ENCODE measurements at places on chromosomes 3 and 15. TPM values are rescaled to one million over a fixed set of nuclear protein-coding genes. Genes with fewer than 3 reads are reported as not detected.
A peak's percentile ranks its signal among the peaks of the same experiment; 100 is the strongest.

GRCh38 chr3:141288336-141288990, 56.8 kb downstream of the PXYLP1 start:
- no peak for DNase-seq

DNA sequence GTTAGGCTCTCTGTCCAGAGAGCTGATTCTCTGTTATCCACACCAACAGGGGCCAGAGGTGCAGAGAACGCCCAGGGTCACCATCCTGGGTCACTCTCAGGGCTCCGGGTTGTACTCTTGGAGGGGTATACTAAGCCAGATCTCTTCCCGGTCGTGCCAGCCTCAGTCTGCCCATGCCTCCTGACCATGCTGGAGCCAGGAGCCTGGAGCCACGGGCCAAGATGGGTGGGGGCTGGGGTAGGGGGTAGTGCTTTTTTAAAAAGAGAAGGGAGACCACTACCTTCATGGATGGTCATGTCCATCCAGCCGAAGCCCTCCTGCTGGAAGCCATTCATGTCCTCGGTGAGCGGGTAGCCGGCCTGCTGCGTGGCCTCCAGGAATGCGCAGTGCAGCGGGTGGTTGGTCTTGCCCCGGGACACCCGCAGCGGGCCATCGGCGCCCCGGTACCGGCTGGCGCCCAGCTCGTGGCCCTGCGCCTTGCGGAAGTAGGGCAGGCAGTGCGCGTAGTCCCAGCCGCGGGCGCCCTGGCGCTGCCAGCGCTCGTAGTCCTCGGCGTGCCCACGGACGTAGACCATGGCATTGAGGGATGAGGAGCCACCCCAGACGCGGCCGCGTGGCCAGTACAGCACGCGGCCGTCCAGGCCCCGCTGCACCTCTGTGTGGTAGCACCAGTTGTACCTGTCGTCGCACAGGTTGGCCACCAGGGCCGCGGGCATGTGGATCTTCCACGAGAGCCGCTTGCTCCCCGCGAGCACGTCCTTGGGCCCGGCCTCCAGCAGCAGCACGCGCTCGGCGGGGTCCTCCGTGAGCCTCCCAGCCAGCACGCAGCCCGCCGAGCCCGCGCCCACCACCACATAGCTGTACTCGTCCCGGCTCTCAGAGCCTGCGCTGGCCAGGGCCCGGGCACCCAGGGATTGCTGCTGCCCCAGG, 22.9 kb downstream of the CHDH start:
- no peak for DNase-seq

GRCh38 chr3:167750272-167750971, 14.9 kb downstream of the SERPINI1 start:
- no peak for DNase-seq

GRCh38 chr3:126948980-126949535, 33.9 kb upstream of the PLXNA1 start:
- no peak for DNase-seq

GRCh38 chr3:188331166-188331565, 177.2 kb downstream of the LPP start:
- DNase-seq: no peak

GRCh38 chr3:8020047-8020841, 481.4 kb upstream of the LMCD1 start:
- no peak for DNase-seq

DNA sequence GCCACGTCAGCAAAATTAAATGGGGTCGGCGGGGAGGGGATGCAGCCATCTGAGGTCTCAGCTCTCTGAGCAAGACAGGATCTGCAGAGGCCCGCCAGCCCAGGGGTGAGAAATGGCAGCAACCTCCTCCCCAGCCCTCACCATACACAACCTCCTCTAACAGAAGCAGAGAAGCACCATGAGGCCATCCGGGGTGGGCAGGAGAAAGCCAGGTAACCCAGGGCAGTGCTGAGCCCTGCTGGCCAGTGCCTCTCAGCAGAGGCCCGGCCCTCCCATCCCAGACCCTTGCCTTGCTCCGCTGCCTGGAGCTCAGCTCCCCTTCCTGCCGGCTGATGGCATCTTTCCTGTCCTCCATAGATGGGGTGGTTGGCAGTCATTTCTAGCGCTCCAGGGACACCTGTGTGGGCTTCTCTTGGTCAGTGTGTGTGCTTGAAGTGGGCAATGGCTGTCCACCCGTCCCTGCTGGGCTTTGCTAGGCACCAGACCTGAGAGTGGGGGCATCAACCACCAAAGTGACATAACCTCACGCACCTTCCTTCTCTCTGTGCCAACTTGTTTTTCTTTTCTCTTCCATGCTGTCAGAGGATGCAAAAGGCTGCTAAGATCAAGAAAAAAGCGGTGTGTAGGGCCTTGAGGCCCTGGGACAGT, 175.8 kb downstream of the NSMCE3 start:
- no peak for DNase-seq

- peak; percentile 63 for DNase-seq
These were observed 144.8 kb upstream of the BHLHE40 start for GRCh38 chr3:4834403-4834866.

DNA sequence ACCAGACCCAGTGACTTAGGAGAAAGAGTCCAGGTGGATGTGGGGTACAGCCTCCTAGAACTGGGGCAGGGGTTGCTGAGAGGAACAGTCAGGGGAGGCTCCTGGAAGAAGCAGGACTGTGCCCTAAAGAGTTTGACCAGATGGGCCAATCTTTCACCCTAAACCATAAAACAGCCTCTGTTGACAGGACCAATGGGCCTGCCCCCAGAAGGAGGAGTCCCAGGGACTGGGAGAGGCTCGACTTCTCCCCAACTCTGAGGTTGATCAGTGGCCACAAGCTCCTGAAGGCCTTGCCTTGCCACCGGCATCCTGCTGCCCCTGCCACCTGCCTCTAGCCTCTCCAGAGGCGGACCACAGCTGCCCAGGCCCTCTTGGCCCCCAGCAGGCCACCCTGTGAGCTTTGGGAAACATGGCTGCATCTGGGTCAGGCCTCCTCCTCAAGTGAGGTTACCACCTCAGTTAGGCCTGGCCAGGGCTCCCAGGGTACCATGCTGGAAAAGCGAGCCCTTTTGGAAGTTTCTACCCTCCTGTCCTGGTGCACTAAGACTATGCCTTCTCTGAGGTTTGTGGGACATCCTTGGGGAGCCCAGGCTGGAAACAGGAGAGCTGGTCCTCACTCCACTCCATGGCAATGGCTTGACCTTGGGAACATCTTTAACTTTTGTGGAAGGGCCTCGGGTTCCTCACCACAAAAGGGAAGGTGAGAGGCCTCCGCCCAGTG, 2.8 kb downstream of the VIPR1 start:
- DNase-seq: no peak

DNA sequence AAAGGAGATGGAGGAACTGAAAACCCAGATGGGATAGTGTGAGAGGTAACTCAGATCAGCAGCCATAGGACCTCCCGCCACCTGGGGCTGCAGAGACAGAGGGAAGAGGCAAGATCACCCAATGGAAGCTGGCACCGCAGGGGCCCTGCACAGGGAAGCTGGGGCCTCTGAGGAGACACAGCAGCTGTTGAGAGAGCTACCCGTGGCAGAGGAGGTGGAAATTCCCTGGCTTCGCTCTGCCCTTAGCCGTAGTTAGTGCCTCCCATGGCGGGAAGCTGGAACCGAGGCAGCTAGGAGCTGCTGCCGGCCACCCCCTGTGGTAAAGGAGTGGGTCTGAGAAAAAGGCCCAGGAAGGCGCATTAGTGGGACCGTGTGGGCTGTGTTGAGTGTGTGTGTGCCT, 18.0 kb upstream of the PLXNA1 start:
- no peak for DNase-seq

GRCh38 chr3:37742121-37742520, 119.6 kb upstream of the CTDSPL start:
- DNase-seq: no peak

- DNase-seq: peak; percentile 27
These were observed 1.9 kb downstream of the CCDC12 start for GRCh38 chr3:46974421-46975171.

The ANKRD63 gene
- total RNA-seq: 0.31 TPM

The SLCO2A1 gene
- not detected for total RNA-seq

The PLCD1 gene
- total RNA-seq: 39.3 TPM

The IL17RE gene
- total RNA-seq: 0.88 TPM

The KLHL25 gene
- 7.5 TPM for total RNA-seq

The SAMMSON gene
- not detected for total RNA-seq
